ENCODE measurements at places on chromosomes 13 and 19. TPM values are rescaled to one million over a fixed set of nuclear protein-coding genes. Genes with fewer than 3 reads are reported as not detected.

The CCDC70 gene
- total RNA-seq = not detected

The ZNF221 gene
- 2.8 TPM for total RNA-seq

The RDH8 gene
- total RNA-seq = not detected

The SIAH3 gene
- not detected for total RNA-seq

The SAE1 gene
- 140 TPM for total RNA-seq

The PRRG2 gene
- total RNA-seq = 0.64 TPM

The CBY2 gene
- not detected for total RNA-seq

The LTBP4 gene
- 75.4 TPM for total RNA-seq

The GNG7 gene
- 0.74 TPM for total RNA-seq

The ARMC6 gene
- 51.4 TPM for total RNA-seq

The NDUFA7 gene
- 36.8 TPM for total RNA-seq

The TEX26 gene
- total RNA-seq = not detected

DNA sequence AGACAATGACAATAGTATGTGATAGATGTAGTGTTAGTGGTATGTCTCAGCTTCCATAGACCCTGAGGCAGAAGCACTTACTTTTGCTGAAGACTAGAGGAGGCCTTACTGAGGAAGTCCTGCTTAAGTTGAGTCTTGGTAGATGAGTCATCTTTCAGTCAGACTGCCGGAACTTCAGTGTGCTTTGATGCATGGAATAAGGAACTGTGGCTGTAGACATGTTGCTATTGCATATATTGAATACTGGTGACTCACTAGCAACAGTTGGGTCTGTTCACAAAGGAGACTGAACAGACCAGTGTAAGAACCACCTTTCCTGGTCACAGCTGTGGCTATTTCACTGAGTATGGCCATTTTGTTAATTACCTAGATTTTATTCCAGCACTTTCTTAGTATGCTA, 1000.6 kb downstream of the OLFM4 start:
- no peak for DNase-seq

DNA sequence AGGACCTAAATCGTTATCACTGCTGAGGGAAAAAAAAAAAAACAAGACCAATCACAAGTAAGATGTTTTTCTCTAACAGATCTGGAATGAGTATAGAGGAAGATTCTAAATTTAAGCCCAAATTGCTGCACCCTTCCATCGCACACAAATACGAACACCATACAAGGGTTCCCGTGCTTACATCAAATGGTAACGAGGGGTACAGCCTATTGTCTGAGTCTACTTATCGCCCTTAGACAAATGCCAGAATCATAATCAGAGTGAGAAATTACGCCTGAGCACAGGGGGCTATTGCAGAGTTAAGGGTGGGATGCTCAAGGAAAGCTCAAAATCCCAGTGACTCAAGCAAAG, 603 bp downstream of the ZC3H13 start:
- DNase-seq = no peak

- no peak for DNase-seq
Observed at GRCh38 chr13:95258619-95259194, 42.5 kb downstream of the ABCC4 start.

DNA sequence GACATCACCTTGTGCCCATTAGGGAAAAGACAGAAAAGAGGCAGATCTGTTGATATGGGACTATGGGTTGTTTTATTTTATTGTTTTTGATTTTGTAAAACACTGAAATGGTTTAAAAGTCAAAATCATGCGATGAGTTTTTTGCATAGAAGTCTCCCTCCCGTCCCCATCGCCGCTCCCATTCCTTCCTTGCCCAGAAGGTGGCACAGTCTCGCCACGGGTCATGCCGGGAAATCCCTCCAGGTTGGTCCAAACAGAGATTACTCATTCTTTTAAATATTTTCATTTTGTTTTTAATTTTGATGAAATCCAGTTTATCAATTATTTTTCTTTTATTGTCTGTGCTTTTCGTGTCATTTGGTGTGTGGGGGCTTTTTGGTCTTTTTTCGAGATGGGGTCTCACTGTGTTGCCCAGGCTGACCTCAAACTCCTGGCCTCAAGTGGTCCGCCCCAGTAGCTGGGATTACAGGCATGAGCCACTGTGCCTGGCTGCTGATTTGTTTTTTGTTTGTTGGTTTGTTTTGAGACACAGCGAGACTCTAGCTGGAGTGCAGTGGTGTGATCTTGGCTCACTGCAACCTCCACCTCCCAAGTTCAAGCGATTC, 9.2 kb downstream of the PGPEP1 start:
- DNase-seq = no peak

GRCh38 chr13:24133021-24133795, 27.3 kb upstream of the SPATA13 start:
- no peak for DNase-seq

DNA sequence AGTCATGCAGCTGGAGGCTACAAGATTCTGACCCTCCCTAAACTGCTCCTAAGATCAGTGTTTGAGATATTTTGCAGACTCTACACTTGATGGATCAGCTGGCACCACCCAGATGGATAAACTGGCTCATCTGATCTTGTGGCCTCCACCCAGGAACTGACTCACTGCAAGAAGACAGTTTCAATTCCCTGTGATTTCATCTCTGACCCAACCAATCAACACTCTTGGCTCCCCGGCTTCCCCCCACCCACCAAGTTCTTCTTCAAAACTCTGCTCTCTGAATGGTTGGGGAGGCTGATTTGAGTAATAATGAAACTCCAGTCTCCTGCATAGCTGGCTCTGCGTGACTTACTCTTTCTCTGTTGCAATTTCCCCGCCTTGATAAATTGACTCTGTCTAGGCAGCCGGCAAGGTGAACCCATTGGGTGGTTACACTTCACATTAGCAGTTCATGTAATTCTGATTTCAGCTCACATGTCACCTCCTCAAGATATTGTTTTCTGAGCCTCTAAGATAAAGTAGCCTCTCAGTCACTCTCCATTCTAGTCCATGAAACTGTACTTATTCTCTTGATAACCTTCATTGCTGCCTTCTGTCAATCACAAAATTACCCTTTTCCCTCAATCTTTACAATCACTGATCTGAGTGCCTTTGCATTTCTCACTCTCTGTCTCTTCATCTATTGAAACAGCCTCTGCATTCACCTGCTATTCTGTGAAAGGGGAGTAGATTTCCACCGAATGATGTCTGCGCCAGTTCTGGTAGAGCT, 9.9 kb upstream of the FPR3 start:
- no peak for DNase-seq

GRCh38 chr19:4174895-4175668, 7.3 kb downstream of the SIRT6 start:
- DNase-seq = no peak

GRCh38 chr19:35024095-35024494, 6.2 kb upstream of the SCN1B start:
- no peak for DNase-seq

DNA sequence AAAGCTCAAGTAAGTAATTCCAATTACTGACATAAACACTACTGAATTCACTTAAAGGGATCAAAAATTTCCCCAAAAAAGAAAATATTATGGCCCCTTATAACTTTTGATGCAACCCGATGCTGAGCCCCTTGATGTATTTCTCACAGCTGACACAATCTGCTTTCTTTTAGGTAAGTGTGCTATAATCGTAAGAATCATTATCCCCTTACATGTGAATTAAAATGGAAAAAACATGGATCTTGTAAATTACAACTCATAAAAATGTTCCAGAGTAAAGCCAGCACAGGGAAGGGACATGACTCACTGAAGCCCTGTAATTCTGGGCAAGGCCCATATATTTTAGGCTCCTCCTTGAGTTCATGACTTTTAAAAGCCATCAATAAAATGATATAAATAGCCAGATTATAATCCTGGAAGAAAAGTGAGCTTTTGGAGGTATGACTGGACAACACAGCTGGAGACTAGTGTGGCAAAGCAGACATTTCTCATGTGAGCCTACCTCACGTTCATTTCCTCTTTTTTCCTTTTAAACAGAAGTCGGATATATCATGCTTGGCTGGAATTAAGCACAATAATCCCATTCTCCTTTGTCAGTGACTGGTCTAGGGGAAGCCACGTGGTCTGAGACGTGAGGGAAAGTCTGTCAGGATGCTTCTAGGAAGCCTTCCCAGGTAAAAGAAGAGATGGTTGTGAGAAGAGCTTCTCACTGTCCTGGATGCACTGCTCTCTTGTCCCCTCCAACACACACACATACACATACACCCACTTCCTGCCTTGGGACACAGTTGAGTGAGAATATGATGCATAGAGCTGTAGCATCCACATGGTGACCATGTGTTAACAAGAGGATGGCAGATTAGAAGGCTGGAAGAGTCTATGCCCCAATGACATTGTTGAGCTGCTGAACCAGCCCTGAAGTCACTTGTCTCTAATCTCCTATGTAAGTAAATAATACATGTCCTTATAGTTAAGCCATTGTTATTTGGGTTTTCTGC, 165.4 kb downstream of the RGCC start:
- no peak for DNase-seq

- no peak for DNase-seq
Observed at GRCh38 chr19:41529484-41530183, 46.3 kb upstream of the CEACAM21 start.

DNA sequence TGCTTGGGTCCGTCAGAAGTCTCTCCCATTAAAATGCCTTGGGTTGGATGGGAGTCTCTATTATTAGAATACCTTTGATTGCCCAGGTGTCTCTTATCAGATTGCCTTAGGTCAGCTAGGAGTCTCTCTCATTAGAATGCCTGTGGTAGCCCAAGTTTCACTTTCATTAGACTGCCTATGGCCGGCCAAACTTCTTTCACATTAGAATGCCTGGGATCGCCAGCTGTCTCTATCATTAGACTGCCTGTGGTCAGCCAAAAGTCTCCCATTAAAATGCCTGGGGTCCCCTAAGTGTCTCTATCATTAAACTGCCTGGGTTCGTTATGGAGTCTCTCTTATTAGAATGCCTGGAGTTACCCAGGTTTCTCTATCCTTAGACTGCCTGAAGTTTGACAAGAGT, 1476.7 kb downstream of the UQCRFS1 start:
- no peak for DNase-seq

GRCh38 chr13:114225610-114226009, 9.1 kb upstream of the CDC16 start:
- no peak for DNase-seq

- DNase-seq = no peak
Observed at GRCh38 chr13:30355384-30355699, 48.0 kb upstream of the KATNAL1 start.

DNA sequence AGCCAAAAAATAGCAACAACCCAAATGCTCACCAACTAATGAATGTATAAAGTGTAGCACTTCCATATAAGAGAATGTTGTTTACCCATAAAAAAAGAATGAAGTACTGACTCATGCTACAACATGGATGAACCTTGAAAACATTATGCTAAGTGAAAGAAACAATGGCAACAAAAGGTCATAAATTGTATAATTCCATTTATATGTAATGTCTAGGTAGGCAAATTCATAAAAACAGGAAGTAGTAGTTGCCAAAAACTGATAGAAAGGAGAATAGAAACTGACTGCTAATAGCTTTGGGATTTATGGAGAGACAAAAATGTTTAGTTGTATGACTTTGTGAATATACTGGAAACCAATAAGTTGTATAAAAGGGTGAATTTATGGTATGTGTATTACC, 21.6 kb downstream of the MYCBP2 start:
- no peak for DNase-seq

DNA sequence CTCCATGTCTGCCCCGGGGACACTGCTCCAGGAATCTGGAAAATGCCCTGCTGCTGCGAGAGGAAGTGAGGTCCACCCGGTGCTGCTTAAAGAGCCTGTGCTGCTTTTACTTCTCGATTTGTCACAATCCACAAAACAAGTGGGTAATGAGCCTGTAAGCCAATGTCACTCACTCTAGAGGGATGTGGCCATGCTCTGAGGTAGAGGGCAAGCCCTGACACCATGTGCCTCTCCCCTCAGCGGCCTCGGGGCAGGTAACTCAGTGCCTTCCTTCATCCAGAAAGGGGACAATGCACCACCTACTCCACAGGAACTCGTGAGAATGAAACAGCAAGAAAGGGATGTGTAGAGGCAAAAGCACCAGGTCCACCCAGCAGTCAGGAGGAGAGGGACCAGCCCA, 106.2 kb downstream of the TUBA3C start:
- DNase-seq = no peak

DNA sequence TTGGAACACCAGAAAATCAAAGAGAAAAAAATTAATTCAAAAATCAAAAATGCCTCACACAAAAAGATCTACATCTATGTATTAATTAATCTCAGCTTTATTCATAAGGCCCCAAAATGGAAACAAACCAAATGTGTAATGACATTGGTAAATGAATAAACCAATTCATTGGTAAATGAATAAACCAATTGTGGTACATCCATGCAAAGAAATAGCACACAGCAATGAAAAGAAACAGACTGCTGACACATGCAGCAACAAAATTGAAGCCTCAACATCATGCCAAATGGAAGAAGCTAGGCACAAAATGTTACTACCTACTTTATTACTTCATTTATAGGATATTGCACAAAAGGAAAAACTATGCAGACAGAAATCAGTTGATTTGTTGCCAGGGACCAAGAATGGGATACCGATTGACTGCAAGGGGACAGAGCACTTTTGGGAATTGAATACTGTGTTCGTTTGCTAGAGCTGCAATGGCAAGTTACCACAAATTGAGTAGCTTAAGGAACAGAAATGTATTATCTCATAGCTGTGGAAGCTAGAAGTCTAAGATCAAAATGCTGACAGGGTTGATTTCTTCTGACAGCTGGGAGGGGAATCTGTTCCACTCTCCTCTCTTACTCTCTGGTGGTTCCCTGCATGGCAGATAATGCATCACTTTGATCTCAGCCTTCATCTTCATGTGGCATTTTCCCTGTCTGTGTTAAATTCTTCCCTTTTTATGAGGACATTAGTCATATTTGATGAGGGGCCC, 252.8 kb downstream of the RFC3 start:
- no peak for DNase-seq

DNA sequence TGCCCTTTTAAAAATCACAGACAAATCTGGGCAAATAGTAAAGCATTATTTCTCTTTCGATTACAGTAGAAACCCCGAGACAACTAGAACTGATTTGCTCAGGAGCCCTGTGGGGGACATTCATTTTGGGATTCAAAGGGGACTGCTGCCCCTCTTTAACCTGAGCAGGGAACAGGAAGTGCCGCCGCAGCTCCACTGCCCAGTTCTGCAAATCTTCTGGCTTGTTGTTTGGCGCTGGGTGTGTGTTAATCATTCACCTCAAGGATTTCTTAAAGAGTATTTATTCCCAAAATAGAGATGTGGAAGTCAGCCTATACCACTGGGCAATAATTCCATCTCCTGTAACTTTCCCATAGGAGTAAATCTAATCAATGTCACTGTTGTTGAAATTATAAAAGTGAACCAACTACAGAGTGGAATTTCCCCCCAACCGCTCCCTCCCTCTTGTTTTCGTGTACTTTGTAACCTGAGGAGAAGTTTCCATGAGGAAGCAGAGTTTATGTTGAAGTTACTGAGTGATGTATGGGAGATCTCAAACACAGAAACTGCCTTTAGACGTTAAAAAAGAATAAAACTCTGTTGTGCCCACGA, 515.8 kb downstream of the KLF12 start:
- DNase-seq = no peak

GRCh38 chr19:10452726-10453618, 32.6 kb downstream of the PDE4A start:
- no peak for DNase-seq

DNA sequence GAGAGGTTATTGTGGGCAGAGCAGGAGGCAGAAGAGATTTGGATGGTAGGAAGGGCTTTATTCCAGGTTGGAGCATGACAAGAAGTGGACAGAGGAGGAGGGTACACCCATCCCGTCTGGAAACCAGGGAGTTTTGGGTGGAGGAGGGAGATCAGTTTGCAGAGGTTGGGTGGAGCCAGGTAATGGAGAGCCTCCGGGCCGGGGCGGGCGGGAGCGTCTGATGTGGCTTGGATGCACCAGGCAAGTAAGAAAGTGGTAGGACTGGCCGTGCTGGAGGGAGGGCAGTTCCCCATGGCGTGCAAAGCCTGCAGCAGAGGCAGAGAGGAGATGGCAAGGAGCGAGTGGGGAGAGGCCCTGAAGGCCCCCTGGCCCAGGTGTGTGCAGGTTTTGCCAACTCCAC, 10.9 kb downstream of the IGFLR1 start:
- DNase-seq = no peak

All from Panc1 (cell line).